NCI-H146 (cell line): ENCODE measurements at places on chromosomes 13 and 19.

DNA sequence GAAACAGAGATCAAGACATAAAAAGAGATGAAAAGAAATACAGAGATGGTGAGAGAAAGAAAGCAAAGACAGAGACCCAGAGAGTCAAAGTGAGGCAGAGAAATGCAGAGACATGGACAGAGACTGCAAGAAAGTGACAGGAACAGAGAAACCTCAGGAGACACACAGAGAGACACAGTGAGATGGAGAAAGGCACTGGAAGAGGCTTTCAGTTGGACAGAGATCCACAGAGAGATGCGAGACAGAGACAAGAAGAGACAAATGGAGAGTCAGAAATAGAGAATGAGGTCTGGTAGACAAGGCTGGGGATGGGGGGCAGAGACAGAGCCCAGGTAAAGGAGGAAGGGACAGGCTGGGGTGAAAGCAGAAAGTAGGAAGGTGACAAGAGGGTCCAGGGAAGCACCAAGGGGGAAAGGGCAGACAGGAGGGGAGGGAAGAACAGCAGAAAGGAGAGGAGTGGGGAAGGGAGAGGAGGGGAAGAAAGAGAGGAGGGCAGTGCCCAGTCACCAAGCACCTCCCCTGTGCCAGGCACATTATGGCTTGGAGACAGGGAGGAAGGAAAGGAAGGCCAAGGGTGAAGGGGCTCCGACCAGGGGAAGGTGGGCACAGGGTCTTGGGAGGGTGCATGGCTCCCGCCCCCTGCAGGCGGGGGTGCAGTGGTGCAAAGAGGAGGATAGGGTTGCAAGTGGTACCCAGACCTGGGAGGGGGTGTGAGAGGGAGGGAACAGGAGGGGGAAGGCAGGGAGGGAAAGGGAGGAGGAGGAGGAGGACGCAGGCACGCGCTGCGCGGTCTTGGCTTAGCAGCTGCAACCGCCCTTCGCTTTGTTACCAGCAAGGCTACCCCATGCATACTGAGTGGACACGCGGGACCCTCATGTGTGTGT, 38.4 kb downstream of the DEDD2 start:
- DNase-seq: peak; percentile 61

GRCh38 chr13:24074678-24075077, 85.8 kb upstream of the SPATA13 start:
- no peak for DNase-seq

GRCh38 chr13:42114912-42115311, 66.5 kb downstream of the DGKH start:
- DNase-seq: no peak

- DNase-seq: peak; percentile 21
Observed at GRCh38 chr13:59906413-59907049, 257.2 kb downstream of the DIAPH3 start.

DNA sequence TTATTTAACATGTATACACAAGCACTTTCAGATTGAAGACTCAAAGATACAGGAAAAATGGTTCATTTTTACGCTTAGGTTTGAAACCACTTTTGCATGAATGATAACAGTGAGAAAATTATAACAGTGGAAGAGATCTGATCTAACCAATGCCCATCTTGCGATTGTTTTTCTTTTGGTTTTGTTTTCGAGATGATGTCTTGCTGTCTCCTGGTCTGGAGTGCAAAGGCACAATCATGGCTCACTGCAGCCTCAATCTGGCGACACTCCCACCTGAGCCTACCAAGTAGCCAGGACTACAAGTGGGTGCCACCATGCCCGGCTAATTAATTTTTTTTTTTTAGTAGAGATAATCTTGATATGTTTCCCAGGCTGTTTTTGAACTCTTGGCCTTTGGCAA, 10.2 kb upstream of the EID2 start:
- no peak for DNase-seq

DNA sequence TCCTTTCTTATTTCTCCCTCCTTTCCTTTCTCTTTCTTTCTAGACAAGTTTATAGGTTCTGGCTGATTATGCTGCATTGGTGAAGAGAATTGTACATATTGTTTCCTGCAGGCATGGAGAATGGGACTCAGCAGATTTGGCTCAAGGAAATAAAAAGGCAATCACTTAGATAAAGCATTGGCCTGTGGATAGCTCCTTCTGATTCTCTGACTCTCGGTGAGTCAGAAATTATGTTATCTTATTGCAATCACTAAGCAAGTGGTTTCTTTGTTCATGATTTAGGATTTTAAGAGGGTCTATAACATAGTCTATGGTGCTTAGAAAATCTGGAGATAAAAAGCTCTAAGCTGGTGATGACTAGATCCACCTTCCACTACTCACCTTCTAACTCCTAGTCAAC, 54.0 kb upstream of the POSTN start:
- DNase-seq: no peak

DNA sequence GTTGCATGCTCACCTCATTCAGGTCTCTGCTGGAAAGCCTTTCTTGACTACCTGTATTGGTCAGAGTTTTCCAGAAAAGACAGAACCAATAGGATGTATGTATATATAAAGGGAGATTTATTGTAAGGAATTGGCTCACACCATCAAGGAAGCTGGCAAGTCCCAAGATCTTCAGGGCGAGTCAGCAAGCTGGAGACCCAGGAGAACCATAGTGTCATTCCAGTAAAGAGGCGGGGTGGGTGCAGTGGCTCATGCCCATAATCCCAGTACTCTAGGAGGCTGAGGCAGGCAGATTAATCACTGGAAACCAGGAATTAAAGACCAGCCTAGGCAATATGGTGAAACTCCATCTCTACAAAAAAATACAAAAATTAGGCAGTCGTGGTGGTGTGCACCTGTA, 30.4 kb upstream of the FARP1 start:
- no peak for DNase-seq

GRCh38 chr13:109787135-109787954, 962 bp upstream of the IRS2 start:
- DNase-seq: peak; percentile 87

DNA sequence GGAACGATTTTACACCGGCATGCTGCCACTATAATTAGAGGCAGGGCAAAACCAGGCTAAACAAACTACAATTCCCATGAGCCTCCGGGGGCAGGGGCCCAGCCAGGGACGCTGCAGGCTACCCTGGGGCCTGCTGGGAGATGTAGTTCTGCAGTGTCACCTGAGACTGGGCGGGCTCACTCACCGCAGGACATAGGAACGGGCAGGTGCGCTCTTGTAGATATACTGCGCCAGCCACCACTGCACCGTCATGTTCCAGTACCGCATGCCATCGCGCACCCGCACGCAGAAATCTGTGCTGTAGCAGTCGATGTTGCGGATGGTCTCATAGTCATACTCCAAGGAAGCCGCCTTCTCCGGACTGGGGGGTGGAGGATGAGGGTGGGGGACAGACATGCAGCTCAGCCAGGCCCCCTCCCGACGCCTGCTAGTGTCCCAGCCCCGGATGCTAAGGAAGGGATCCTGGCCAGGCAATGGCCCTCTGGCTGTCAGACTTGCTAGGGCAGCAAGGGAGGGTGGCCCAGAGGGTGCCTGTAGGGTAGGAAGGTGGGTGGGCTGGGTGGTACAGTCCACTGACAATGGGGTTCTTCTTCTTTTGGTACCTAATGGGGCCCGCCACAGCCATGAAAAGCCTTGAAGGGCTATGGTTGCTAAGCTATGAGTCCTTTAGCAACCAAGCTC, 5.8 kb upstream of the TMC4 start:
- DNase-seq: peak; percentile 19
